ENCODE measurements at places on chromosomes 4 and X.

DNA sequence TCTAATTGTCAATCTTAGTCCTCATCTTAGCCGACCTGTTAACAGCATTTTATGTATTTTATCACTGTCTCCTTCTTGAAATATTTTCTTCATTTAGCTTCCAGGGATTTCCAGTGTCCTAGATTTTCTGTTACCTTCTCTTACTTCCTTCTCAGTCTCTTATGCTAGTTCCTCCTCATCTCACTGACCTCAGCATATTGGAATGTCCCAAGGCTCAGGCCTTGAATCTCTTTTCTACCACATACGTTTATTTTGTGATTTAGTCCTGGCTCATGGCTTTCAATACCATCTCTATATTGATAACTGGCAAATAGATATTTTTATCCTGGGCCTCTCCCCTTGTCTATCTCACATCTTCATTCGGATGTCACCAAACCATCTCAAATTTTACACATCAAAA is 61.1 kb downstream of the IQCM start:
- DNase-seq, result peak; percentile 62

DNA sequence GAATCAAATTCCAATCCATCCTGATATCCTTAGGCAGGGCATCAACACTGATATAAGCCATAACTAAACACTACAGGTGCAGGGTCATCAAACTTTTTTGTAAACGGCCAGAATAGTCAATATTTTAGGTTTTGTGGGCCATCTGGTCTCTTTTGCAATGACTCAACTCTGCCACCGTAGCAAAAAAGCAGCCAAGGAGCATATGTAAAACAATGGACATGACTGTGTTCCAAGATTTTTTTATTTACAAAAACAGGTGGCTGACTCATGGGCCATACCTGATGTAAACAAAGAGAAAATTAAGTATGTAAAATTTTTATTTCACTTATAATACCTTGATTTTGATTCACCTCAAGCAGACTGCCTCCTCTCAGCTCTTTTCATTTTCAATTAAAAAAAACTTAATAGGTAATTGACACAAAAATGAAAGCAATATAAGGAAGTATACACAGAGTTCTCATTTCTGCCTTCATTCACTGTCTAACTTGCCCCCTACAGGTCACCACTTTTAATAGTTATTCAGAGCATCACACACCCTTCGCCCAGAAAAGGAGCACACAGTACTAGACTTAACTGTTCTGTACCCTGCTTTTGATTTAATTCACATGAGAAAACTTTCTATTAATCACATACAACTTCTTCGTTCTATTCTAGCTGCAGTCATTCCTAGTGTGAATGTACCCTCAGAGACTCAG is 35.3 kb upstream of the GPM6B start:
- DNase-seq, result no peak

DNA sequence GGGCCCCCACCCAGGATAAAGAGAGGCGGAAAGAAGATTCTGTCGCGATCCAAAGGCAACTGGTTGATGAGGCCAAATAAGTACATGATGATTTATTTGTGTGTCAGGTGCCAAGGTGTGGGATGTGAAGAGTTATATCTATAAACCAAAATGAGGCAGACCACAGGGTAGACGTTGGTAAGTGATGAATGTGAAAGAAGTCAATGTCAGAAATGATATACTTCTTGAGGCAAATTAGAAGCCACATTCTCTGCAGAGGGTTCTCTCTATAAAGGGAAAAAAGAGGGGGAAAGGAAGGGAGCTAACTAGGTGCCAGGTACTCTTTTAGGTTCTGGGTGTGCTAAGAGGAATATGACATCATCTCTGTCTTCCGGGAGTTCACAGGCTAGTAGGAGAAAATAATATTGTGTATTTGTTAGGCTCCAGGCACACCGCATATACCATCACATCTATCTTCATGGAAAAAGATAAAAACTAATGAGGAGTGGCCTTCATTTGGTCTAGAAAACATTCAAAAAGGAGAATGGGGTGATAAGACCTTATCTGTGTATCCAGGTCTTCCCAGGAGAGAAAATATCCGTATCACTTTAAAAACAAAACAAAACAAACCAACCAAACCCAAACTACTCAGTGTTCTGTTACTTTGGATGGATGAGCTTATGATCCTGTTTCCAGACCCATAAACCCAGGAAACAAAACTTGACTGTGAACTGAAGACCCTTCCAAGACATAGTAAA is 4.8 kb upstream of the SH2D1A start:
- DNase-seq, result no peak

GRCh38 chrX:39112143-39112542 is 310.9 kb downstream of the MID1IP1 start:
- DNase-seq, result peak; percentile 18

DNA sequence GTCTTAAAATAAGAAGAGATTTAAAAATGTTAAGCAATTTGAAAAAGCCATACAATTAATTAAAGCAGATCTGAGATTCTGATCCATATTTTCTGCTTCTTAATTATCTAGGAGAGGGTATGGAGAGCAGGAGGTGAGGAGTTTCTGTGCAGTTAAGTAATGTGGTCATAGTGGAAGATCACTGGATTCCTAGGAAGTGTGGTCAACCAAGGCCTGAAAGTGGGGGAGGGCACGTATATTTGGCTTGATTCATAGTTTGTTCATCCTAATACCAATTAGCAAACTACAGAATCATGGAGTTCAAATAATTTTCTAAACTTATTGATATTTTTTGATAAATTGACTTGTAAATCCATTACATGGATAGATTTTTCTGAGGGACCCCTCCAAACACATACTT is 768.3 kb downstream of the RAPGEF2 start:
- DNase-seq, result peak; percentile 57

DNA sequence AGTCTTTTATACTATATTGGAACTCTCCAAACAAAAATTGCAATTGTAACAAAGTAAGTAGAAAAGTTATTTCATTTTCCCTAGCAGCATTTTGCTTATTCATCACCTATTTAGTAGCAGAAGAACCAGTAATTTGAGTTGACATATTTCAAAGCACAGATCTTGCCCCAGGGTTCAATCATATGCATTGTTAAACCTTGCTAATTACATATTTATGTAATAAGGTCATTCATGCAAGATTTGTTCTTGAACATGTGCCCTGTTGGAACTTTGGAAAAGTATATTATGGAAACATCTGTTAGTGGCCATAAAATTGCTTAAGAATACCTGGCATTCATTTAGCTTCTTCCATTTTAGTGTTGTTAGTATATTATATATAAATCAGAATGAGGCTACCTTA is 191.7 kb downstream of the TLL1 start:
- DNase-seq, result no peak

DNA sequence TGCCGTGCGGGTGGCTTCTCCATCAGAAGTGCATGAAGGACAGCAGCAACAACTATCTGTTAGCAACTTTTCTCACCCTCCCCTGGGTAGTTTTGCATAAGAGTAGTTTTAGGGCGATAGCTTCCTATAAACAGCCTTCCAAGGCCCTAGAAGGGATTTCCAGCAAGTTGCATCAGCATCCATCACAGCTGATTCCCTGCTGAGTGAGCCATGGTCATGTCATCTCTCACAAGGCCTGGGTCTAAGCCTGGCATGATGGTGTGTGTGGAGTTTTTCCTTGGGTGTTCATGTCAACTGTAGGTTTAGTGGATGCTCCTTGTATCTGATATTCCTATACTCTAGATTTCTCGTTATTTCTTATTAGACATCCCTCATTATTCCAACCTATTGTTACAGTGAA is 2324.7 kb upstream of the AGA start:
- no peak for DNase-seq

- DNase-seq, result peak; percentile 48
Observed at GRCh38 chr4:141652161-141652778, 15.9 kb downstream of the IL15 start.

DNA sequence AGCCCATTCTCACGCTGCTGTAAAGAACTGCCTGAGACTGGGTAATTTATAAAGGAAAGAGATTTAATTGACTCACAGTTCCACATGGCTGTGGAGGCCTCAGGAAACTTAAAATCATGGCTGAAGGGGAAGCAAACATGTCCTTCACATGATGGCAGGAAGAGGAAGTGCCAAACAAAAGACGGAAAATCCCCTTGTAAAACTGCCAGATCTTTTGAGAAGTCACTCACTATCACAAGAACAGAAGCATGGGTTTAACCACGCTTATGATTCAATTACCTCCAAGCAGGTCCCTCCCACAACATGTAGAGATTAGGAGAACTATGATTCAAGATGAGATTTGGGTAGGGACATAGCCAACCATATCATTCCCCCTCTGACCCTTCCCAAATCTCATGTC is 335.5 kb downstream of the IL15 start:
- DNase-seq, result no peak

DNA sequence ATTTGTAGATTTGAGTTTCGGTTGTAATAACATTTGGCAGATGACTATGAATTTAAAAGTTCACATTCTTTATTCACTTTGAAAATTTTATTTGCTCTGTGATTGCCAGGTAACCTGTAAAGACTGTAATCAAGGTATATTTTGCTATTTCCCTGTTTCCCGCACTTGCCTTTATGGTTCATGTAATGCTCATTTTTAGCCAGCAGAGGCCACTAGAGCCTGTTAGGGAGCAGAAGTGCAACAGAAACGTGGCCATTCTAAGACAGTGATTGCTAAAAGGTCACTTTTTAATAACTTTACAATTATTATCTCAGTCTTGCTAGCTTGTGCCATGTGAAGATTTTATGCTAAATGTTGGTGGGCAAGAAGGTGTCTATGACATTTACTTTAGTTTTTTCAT is 12.4 kb downstream of the YIPF6 start:
- peak; percentile 24 for DNase-seq

DNA sequence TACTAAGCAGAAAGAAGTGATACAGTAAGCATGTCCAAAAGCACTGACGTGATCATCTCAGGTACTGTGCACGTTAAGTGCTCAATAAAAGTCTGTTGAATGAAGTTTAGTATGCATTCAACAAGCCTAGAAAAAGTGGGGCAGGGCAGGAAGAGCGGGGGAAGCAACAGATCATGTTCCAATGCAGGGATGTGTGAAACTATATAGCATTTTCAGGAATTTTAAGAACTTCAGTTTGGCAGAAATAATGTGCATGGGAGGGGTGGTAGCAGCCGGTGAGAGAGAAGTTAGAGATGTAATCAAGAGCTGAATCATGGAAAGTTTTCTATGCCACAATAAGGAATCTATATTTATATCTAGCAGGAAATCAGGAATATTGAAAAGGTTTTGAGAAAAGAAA is 19.2 kb upstream of the CCNA2 start:
- peak; percentile 53 for DNase-seq

- DNase-seq, result peak; percentile 26
Observed at GRCh38 chrX:133302775-133303445, 84.8 kb upstream of the TFDP3 start.

GRCh38 chrX:40049084-40049641 is 48.6 kb downstream of the BCOR start:
- no peak for DNase-seq

DNA sequence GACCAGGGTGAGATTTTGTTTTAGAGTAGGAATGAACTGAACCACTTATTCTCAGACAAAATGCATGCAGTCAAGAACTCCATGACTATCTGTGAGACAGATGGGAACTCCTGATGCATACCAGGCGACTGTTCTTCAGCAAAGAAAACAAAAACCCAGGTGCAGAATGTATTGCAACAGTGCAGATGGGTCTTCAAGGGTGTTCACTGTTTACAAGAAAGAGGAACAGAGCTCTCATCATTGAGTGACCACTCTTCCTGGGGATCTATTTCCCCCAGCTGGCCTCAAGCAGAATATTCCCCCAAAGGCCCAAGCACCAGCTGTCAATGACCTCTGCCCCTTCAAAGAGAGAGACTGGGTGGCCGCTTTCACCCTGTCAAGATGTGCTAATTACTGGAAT is 39.7 kb upstream of the BMP3 start:
- no peak for DNase-seq

- peak; percentile 94 for DNase-seq
Observed at GRCh38 chr4:74109870-74110605, 11.0 kb upstream of the CXCL2 start.

DNA sequence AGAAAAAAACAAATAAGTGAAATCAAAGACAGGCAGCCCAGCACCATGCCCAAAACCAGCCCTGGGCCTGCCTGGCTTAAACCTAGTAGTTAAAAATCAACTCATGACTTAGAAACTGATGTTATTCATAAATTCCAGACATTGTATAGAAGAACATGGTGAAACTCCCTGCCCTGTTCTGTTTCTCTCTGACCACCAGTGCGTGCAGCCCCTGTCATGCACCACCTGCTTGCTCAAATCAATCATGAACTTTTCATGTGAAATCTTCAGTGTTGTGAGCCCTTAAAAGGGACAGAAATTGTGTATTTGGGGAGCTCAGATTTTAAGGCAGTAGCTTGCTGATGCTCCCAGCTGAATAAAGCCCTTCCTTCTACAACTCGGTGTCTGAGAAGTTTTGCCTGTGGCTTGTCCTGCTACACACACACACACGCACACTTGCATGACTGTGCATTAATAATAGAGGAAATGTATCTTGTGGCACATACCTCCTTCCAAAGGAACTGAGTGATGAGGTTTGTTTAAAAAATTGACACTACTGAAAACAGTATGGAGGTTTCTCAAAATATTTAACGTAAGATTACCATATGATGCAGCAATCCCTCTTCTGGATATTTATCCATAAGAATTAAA is 39.2 kb upstream of the UGT2B7 start:
- no peak for DNase-seq

DNA sequence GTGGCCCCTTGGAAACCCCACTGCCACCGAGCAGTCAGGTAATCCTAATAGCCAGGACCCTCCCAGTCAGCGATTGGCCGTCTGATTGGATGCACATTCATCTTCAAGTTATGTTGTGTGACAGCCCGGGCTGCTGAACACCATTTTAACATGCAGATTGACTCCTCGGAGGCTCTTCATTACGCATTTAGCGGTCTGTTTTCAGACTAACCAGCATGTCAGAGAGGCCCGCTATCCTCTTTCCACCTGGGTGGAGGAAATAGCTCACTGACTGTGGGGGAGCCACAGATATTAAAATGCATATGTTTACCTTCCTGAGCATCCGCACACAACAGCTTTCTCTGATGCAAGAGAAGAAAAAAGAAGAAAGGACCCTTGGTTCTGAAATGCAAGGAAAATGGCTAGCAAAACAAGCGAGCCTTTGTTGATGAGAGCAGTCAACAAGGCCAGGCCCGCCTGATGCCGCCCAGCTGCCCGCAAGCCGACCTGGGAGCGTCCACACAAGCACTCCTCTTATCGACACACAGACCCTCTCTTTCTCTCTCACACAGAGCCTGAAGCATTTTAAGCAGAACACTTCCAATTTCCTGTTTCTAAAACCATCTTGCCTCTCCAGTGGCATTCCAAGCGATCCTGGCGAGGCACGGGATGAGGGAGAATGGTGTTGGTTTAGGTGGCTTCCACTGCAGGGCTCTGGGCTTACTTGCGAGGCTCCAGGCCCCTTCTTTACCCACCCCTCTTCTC is 118.3 kb downstream of the MGST2 start:
- DNase-seq, result no peak

- DNase-seq, result no peak
Observed at GRCh38 chr4:205097-205756, 80.9 kb downstream of the ZNF718 start.
